ENCODE measurements at places on chromosomes 12 and 14.

GRCh38 chr12:108193917-108194316 lies 64.8 kb downstream of the WSCD2 start:
- peak; percentile 54 for DNase-seq

- peak; percentile 48 for DNase-seq
Measured at GRCh38 chr12:4107436-4107878, 166.1 kb upstream of the CCND2 start.

DNA sequence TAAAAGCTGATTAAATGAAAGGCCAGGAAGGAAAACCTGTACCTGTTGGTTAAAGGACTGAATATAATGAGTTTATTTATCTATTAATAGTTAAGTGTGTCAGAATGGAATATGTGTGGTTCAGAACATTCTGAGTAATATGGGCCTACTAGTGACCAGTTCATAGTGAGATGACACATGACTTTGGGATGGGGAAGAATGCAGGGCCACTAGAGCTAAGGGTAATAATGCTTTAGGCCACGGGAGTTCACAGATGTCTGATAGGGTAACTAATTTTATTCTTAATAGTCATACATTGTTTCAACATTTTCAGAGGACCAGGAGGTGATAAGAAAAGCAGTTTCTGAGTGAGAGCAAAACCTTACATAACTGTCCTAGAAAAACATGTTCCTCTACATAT lies 247.8 kb upstream of the OR4E1 start:
- no peak for DNase-seq

DNA sequence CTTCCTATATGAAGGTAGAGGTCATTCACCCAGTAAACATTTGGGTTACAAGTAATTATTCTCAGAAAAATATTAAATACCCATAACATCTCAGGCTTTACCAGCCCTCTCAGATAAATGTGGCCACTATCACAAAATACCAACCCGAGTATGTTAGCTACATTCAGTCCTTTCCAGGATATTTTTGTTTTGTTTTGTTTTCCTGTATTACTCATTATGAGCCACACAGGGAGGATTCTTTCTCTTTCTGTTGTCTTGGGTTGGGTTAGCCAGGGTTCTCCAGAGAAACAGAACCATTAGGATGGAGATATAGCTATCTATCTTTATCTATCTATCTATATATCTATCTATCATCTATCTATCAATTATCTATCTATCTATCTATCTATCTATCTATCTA lies 947.6 kb upstream of the MDGA2 start:
- no peak for DNase-seq

DNA sequence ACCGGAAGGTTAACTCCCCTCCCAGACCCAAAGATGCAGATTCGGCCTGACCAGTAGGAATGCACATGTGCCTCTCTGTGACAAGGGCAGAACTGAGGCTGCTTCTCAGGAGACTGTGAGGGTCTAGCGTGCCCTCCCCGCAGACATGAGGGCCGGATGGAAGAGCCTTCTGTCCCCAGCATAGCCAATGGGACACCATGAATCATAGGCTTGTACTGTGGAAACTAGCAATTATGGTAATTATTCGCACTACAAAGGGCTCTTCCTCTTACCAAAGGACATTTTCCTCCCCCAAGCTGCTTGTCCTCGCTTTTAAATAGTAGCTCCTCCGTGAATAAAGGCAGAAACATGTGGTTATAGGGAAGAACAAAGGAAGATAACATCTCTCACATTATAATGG lies 6.2 kb downstream of the COA8 start:
- no peak for DNase-seq

- no peak for DNase-seq
Measured at GRCh38 chr12:26130728-26131127, 5.9 kb upstream of the BHLHE41 start.

- no peak for DNase-seq
Measured at GRCh38 chr14:88359500-88359899, 26.0 kb upstream of the SPATA7 start.

DNA sequence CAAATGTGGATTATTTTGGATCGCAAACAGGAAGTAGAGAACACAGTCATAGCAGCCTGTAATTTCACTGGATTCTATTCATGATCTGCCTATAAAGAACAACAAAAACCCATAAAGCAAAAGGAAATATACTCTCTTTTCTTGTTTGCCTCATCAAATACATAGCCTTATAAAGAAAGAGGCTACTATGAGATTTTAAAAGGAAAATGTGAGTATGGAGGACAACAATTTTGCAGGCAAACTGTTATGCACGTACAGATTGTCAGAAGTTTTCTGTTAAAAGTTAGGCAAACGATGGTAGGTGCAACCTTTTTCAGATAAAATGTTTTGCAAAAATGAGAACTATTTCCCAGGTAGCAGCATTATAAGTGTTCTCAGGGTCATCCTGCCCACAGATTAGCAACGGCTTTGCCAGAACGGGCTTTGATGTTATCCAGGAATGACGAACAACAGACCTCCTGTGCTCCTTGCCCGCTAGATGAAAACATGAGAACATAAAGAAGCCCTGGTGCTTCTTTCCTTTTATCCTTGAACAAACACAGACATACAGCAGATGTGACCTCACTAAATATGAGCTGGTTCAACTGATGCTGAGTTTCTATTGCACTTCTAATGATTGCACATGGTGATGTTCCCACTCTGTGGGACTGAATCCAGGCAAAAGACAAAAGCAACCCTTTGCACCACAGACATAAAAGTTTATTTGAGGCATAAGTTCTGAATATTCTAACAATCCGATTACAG lies 88.1 kb downstream of the ITPR2 start:
- no peak for DNase-seq

DNA sequence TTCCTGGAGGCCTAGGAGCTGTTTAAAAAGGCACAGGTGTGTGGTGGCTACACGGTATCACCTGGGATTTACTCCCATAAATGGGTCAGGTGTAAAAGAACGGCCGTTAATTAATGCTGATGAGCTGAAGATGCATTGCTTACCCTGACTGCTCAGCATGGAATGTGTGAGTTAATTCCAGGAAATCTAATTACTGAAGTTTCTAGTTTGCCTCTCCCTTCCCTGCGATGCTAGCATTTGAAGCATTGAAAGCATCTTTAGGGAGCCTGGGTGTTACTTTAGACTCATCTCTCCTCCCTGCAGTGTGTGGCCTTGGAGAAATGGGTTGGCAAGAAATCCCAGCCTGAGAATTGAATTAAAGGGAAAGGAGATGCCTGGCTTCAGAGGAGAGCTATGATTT lies 415.9 kb downstream of the FUT8 start:
- no peak for DNase-seq

- DNase-seq: no peak
Measured at GRCh38 chr12:65432651-65433050, 154.2 kb downstream of the MSRB3 start.

DNA sequence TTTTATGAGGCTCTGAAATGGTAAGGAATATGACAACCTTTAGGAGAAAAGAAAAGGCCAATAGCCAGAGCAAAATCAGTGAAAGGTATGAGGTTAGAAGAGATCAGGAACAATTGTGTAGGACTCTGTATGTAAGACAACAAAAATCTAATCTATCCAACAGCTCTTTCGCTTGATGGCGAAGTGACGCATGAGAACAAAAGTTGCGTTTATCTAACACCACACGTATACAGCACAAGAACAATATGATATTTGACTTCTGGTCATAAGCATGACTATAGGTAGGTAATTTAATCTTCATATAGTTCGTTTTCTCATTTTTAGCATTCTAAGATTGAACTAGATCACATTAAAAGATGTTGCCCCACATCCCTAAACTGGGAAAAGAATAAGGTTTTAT lies 1.5 kb downstream of the CLECL1 start:
- no peak for DNase-seq

DNA sequence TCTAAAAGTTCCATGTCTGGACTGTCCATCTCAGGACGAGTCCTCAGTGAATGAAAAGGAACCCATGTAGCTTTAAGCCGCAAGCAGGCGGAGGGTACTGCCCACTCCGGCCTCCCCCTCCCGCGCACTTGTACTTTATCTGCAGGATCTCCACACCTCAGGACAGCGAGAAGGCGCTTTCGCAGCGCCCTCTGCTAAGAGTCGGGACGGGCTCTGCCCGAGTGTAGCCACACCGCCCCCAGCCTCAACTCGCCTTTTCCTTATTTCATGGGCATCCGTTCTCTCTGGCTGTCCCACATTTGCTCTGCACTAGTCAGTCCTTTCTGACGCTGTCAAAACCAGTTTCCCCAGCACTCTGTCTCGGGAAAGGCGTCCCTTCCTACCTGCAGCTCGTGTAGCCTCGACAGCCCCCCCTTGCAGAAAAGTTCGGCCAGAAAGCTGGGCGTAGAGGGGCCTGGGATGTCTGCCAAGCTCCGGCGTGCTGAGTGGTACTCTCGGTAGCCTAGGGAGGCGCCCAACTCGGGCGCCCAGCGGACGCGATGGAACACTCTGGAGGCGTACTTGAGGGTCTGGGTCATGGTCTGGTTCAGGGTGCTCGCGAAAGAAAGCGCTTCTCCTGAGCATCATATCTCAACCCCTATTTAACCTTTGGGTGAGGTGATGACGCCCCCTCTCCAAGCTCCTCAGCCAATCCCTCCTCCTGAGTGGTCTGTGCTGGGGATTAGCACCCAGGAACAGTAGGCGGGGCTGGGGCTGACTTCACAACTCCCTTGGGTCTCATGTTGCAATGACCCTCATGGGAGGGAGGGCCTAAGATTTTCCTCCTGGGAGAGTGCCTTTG lies at the start of gene CYP27B1:
Gene CYP27B1, minus strand, starts transcription at position 615 of the 841 bp plus-strand sequence. Its CDS starts 37 bp downstream, at position 578.
- peak; percentile 57 for DNase-seq

DNA sequence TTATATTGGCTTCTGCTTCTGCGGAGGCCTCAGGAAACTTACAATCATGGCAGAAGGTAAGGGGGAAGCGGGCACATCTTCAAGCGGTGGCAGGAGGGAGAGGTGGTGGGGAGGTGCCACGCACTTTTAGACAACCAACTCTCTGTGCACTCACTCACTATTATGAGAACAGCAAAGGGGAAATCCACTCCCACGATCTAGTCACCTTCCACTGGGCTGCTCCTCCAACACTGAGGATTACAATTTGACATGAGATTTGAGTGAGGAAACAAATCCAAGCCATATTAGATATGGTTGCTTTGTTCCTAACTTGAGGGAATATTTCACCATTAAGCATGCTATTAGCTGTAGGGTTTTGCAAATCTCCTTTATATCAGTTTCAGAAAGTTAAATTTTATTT lies 80.3 kb downstream of the UNC79 start:
- no peak for DNase-seq

DNA sequence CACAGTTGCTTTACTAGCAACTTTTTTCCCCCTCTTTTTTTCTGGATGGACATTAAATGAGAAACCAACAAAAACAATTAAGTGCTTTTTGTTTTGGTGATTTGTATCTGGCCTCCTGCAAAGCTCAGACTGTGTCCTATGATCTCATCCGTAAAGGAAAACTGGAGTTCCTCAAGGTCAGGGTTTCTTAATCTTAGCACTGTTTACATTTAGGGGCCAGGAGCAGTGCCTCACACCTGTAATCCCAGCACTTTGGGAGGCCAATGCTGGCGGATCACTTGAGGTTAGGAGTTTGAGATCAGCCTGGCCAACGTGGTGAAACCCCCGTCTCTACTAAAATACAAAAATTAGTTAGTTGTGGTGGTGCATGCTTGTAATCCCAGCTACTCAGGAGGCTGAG lies 28.0 kb downstream of the ENTPD5 start:
- DNase-seq: no peak

DNA sequence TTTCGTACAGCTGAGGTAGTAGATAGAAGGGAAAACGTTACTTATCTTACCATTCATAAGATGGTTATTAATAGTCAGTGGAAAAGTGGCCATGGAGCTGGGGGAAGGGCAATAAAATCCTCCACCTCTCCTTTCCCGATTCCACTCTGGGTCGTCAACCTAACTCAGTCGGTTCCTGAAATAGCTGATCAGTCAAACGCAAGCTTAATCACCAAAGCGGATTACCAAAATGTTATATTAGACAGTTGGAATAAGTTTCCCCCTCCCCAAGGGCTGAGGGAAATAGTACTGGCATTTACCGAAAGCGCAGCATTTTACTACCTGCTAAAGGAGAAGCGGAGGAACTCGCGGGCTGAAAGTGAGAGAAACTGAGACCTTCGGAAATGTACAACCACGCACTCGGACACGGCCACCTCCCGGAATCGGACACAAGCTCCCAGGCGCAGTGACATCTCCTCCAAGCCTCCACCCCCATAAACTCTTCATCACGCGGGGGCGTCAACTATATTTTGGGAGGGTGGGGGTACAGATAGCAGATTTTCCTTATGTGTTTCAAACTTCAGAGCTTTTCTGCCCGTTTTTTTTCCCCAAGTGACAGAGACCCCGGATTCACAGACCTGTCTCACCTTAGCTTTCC lies 1.2 kb downstream of the PPM1H start:
- DNase-seq: no peak

All from GM03348 (cell line).